ENCODE measurements at places on chromosomes 1 and 21.

DNA sequence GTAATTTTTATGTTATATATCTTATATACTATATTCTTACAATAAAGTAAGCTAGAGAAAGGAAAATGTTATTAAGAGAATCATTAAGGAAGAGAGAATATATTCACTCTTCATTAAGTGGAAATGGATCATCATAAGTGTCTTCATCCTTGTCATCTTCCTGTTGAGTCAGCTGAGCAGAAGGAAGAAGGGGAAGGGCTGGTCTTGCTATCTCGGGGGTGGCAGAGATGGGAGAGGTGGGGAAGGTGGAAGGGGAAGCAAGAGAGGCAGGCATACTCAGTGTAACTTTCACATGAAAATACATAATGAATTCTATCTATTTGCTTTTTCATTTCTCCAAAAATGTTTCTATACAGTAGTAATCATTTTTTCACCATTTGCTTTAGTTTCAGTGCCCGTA, 5.1 kb downstream of the DNASE2B start:
- no peaks in the 10 kb centered on the region for H3K4me1 ChIP-seq
- no peaks in the 10 kb centered on the region for H3K36me3 ChIP-seq
- H3K4me3 ChIP-seq, result no peak overlapping the region

DNA sequence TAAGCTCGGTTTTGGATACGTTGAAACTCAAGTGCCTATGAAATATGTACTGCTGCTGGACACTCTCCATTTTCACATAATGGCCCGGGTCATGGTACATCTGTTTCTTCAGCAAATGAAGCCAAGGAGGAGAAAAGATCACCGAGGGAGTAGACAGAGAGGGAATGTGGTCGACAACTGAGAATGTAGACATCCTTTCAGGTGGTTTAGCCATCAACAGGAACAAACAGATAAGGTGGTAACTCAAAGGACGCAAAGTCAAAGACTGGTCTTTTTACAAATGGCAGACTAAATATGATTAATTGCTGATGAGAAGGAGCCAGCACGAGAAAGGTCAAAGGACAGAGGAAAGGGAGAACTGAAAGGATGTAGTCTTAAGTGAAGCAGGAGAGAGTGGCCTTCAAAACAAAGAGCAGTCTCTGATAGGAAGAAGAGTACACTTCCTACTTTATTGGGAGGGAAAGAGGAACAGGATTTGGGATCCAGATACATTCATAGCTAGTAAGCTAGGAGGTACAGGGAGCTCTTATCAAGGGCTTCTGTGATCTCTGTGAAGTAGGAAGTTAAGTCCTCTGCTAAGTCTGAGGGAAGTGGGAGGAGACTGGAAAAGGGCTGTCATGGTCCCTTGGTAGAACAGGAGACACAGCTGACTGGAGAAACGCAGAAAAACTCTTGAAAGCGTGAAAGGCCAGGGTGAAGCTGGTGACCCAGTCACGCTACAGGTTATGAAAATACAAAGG, 28.3 kb downstream of the NUP133 start:
- no peak overlapping the region for H3K27ac ChIP-seq
- DNase-seq, result no peak
- H3K27me3 ChIP-seq, result no peaks in the 10 kb centered on the region
- peaks cover 30% of the 10 kb centered on the region for H3K36me3 ChIP-seq
- H3K4me1 ChIP-seq, result peaks cover 11% of the 10 kb centered on the region

- H3K4me1 ChIP-seq, result no peaks in the 10 kb centered on the region
- no peak for DNase-seq
- no peak overlapping the region for H3K4me3 ChIP-seq
- no peaks in the 10 kb centered on the region for H3K36me3 ChIP-seq
- no peaks in the 10 kb centered on the region for H3K27me3 ChIP-seq
- no peak overlapping the region for H3K27ac ChIP-seq
Measured at GRCh38 chr1:43004587-43005459, 46.2 kb upstream of the SLC2A1 start.

DNA sequence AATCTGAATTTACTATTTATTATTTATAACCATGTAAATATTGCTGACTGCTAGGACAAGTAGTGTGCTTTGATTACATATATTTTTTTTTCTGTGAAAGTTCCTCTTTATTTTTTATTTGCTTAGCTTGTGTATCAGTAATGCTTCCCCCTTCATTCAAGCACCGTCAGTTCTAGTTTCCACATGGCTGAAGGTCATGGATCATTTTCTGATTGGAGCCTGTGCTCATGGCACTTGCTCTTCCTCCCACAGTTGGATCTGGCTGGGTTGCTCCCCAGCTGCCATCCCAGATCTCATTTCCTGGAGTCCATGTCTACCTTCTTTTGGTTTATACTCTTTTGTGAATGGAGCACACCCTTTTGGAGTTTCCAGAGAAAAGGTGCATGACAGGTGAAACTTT, 57.0 kb upstream of the IGSF5 start:
- DNase-seq, result no peak
- no peaks in the 10 kb centered on the region for H3K4me1 ChIP-seq
- H3K36me3 ChIP-seq, result no peaks in the 10 kb centered on the region
- H3K27me3 ChIP-seq, result no peaks in the 10 kb centered on the region
- no peak overlapping the region for H3K27ac ChIP-seq
- H3K4me3 ChIP-seq, result no peak overlapping the region

DNA sequence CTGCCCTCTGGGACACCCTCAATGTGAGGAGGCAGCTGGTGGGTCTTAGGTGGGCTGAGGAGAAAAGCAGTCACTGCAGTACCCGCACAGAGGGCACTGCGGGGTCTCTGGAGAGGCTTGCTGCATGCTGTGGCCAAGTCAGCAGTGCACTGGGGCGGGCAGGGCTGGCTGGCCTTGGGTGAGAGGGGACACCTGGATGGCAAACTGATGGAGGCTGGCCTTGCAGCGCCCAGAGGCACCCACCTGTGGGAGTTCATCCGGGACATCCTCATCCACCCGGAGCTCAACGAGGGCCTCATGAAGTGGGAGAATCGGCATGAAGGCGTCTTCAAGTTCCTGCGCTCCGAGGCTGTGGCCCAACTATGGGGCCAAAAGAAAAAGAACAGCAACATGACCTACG, 3.2 kb downstream of the ELF3 start:
- peaks cover 1% of the 10 kb centered on the region for H3K27me3 ChIP-seq
- no peak overlapping the region for H3K27ac ChIP-seq
- H3K36me3 ChIP-seq, result no peaks in the 10 kb centered on the region
- no peak for DNase-seq
- H3K4me1 ChIP-seq, result no peaks in the 10 kb centered on the region

DNA sequence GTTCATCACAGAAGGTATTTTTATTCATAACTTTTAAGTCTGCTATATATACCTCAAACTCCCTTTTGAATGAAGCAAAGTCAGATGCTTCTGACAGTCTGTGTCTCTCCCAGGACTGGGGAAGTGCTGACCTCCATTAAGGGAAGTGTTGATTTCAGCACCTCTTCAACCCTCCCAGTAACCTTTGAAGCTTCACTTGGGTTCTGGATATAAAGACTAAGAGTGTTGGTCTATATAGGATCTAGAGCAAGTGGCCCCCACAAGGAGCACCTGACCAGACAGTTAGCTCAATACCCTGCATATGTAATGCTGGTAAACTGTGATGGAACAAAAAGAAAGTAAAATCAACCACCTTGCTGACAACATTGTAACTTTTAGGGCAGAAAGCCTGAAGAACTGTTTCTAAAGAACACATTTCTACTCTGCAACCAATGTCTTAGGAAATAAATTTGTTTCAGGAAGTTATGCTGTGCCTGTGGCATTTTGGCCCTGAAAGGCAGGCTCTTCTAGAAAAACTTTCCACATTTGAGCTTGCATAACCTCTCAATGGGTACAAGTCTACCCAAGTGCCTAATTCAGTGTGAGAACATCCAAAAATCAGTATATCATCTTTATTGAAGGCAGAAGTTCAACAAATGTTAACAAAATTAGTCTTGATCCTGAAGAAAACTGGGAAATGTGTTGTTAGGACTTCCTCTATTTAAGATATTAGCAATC, 865 bp upstream of the PTPN22 start:
- peak overlapping the region; percentile 98 for H3K27ac ChIP-seq
- H3K27me3 ChIP-seq, result no peaks in the 10 kb centered on the region
- peaks cover 72% of the 10 kb centered on the region for H3K4me1 ChIP-seq
- H3K4me3 ChIP-seq, result peak overlapping the region; percentile 92
- H3K36me3 ChIP-seq, result peaks cover 34% of the 10 kb centered on the region
- peak; percentile 18 for DNase-seq

DNA sequence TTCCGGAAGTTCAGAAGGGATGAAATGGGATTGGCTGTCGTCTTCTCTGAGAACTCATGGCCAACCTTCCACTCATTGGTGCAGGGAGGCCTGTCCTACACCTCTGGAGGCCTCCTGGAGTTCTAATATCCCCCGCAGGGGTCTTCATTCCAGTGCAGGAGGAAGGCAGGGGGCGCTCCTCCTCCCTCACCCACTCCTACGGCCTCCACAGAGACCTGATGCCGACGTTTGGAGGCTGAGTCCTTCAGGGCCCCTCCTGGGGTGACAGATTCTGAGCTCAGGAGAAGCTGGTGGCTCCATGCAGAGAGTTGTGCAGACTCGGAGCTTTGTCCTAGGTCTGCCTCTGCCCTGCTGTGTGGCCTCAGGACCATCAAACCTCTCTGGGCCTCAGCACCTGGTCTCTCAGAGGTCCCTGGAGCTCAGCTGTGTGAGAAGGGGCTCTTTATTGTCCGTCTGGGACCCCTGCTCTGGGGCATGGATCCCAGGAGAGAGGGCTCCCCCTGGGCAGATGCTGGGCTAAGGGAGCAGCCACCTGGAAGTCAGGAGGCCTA, 102.3 kb upstream of the WNT4 start:
- no peak overlapping the region for H3K27ac ChIP-seq
- peaks cover 2% of the 10 kb centered on the region for H3K27me3 ChIP-seq
- no peaks in the 10 kb centered on the region for H3K4me1 ChIP-seq
- DNase-seq, result no peak
- no peaks in the 10 kb centered on the region for H3K36me3 ChIP-seq

Data from activated CD4-positive, alpha-beta T cell treated with anti-CD3 and anti-CD28 coated beads, Interleukin-2, amount 10 ng/mL, durations not matched to agents 7 days and 5 days (primary cell).